CD8-positive, alpha-beta T cell (primary cell): ENCODE measurements at places on chromosomes 5 and 9. TPM values are rescaled to one million over a fixed set of nuclear protein-coding genes. Genes with fewer than 3 reads are reported as not detected.

DNA sequence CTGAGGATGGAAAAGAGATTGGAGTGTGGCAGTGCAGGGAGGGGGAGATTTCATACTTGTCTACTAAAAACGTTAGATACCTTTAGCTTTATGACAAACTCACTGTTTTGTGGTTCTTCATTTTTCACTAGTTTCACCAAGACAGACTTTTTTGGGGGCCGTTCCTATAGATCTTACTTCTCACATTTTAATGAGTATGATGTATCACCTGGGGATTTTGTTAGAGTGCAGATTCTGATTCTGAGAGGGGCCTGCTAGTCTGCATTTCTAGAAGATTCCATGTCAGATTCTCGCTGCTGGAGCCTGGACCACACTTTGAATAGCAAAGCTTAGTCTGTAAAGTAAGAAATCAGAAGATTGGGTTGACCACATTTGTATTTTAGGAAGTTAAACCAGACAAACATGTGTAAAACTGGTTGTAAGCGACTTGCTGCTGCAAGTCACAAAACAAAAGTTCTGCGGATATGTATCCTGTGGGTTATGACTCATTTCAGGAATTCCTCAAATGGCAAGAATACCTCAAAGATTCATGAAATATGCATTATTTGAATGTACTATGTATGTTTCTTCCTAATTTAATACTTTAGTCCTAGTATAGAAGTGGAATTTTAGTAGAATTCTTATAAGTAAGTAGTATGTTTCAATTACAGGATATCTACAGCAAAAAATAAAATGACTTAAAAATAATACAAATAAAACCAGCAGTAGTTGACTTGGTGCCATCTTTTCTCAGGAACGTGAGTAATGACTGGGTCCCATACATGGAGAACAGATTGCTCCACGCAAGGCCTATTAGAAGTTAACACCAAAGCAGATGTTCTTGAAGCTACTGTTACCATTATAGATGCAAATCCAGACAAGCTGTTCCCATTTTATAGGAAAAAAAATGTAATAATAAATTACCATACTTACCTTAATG lies 27.8 kb downstream of the NFIL3 start:
- no peak for DNase-seq

- no peak for DNase-seq
Observed at GRCh38 chr5:4873652-4874051, 266.5 kb upstream of the ADAMTS16 start.

DNA sequence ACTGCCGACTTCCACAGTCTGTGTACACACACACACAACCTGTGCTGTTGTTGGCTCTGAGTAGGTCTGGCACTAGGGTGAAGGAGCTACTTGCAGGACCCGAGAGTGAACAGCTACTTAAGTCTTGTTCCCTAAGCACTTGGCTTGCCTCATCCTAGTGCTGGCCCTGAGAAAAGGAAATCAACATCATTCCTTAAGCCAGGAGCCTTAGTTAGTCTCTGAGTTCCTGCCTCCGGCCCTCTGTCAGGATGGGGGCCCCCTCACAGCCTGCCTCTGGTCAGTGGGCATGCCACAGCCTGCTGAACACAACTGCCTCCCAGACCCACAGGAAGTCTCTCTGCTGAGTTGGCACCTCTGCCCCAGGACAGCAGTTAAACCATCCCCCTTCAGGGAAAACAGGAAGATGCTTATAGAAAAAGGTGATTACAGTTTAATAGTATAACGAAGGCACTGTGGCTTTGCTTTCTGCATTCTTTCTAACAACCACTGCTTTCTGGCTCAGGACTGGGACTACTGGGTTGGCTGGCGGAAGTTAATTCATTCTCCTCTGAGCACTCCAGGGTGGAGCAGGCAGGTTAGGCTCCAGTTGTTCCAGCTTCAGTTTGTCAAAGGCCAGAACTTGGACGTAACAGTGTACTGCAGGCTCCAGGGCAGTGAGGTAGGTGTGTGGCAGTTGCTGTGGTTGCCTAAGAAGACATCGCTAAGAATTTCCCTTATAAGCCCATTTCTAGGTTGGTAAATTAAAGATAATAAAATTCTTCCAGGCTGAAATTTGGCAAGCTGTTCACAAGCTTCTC lies 2.8 kb downstream of the MAMDC2 start:
- DNase-seq: no peak

DBH gene
- total RNA-seq: 0.46 TPM

TPPP gene
- 5.1 TPM for total RNA-seq

MAP1B gene
- 0.08 TPM for total RNA-seq

NEK6 gene
- 2.5 TPM for total RNA-seq

MARCOL gene
- total RNA-seq: not detected

DNA sequence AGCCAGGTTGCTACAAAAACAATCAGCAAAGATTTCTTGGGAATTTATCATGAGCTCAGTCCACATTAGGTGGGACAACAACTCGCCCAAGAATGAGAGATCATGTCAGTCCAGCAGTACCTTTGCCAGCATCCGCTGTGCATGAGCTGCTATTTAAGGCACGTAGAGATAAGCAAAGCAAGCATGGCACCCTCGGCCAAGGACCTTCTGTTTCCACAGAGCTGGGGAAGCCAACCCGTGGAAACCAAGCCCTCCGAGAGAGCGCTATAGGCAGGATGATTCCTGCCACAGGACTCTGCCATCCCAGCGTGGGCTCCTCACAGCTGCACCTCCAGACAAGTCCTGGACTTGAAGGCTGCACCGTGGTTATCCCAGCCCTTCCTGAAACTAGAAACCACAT lies 189.5 kb upstream of the PPP1R26 start:
- no peak for DNase-seq

DNA sequence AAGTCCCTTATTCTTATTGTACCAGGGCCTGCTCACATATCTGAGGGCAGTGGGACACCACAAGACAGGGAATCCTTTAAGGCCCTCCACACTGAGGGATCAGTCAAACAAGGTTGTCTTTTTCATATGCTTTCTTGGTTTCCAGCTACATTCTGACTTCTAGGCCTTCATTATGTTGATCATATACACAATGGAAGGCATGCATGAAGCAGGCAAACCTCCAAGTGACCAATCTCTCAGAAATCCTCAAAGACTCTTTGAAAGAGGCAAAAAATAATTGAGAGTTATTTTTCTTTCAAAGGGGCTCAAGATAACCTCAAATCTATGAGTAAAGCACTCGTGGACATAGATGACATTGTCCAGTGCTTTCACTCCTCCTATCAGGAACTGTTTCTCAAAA lies 1195.9 kb upstream of the ACO1 start:
- no peak for DNase-seq

GRCh38 chr5:111505096-111505495 lies 7.2 kb downstream of the STARD4 start:
- DNase-seq: no peak

DNA sequence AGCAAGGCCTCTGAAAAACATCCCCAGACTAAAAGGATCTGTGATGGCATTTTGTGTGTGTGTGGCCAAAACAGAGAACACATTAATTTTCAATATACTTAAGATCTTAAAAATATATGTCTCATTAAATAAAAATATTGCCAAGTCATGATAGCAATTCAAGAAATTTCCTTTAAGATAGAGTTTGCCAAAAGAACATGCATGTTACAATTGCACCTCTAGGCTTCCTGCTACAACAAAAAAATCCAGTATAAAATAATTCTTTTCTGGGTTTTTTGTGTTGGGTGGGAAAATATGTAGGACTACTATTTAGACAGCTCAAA lies 5.2 kb downstream of the ANXA1 start:
- DNase-seq: no peak

TAS2R1 gene
- total RNA-seq: not detected

SPINK4 gene
- not detected for total RNA-seq

DNA sequence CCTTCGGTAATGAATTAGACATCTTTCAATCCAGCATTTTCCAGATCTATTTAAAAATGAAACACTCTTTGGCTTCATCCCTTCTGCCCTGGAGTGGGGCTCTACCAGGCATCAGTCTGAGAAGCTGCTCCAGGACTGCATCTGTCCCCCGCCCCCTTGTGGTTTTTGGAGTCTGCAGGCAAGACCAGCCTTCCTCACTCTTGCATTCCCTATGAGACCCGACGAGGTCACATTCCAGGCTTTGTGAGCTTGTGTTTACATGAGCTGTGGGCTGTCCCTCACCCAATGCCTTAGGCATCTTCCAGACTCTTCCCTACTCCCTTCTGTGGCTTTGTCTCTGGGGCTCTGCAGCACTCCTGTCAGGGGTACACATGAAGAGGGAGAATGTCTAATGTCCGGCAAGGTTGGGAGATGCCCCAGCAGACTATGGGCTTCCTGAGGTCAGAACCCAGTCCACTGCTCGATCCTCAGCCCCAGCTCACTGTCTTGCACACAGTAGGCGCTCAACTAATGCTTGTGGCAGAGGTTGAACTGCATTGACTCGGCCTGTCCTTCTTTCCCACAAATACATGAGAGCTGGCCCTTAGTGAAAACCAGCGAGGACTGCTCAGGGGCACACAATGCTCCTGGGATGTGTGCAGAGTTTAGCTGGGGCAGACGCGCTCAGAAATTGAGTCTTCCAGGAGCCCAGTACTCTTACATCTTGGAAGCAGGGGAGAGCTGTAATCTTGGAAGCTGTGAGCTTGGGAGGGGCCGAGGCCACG lies 11.7 kb upstream of the GADD45G start:
- DNase-seq: no peak

CMYA5 gene
- 0.17 TPM for total RNA-seq

MARCHF11 gene
- not detected for total RNA-seq

DDX31 gene
- 15.6 TPM for total RNA-seq

DNA sequence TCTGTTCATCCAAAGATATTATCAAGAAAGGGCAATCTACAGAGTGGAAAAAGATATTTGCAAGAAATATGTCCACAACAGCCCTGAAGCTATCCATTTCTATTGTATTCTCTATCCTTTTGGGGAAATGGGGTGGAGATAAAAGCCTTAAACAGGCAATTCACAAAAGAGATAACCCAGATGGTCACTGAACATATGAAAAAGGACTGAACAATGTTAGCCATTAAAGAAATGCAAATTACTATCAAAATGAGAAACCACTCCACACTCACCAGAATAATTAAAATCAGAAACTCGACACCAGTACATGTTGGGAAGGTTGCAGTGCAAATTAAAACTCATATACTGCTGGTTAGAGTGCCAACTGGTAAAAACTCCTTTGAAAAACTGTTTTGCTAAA lies 955.2 kb upstream of the DMAC1 start:
- DNase-seq: no peak

DNA sequence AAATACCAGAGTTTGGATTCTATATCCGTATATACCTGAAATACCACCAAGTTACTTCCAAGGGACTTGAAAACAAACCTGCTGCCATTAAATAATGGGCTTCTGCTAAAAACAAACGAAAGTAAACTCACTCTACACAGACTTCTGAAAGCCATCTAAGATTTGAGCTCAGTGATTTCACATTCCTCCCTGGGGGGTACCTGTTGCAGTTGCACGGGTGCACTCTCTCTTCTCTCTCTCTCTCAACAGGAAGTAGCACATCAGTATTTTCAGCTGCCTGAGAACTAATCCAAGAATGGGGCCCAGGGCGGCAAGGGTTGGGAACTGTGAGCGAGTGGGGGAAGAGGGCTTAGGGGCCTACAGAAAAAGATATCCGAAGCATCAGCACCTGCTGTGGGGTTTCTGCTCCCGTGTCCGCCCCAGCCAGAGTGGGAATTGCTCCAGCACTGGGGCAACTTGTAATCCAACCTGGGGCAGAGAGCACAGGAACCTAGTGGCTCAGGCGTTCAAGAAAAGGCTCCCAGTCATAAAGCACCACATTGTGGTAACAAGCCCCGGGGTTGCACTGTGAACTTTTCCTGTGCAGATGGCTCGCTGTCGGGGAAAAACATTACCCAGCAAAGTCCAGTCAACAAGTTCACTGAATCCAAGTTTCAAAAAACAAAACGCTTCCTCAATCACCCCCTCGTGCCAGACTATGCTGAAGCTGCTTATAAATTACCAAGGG lies 99.8 kb downstream of the EFNA5 start:
- DNase-seq: no peak

CRHBP gene
- total RNA-seq: not detected

PCDHB16 gene
- total RNA-seq: not detected

GRCh38 chr5:29143266-29143665 lies 2050.2 kb upstream of the CDH6 start:
- DNase-seq: no peak

- DNase-seq: no peak
Observed at GRCh38 chr9:32573821-32574220, 862 bp upstream of the NDUFB6 start.

OR1Q1 gene
- total RNA-seq: not detected

DNA sequence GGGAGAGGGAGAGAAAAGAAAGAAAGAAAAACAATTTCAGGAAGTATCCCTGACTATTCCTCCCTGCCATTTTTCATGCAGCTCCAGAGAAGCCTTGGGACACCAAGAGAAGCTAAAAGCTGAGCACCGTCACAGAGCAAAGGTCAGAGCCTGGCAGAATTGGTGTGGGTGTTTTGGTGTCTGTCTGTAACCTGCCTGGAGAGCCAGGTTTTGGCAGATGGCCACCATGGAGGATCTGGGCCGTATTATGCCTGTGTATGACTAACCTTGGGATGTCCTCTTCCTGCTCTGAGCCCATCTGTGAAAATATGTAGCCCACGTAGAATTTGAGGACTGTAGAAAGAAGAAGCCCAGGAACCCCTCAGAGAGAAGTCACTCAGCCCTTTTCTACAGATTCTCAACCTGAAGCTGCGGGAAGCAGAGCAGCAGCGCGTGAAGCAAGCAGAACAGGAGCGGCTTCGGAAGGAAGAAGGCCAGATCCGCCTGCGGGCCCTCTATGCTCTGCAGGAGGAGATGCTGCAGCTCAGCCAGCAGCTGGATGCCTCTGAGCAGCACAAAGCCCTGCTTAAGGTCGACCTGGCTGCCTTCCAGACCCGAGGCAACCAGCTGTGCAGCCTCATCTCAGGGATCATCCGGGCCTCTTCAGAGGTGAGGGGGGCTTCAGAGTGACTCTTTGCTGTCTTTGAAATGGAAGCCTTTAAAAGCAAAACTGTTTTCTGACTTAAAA lies 18.8 kb downstream of the GLE1 start:
- DNase-seq: no peak

NR5A1 gene
- not detected for total RNA-seq

- DNase-seq: no peak
Observed at GRCh38 chr5:96177303-96177869, 215.7 kb upstream of the ELL2 start.

TOMM5 gene
- 40.1 TPM for total RNA-seq

GRCh38 chr5:78899922-78900362 lies 85.2 kb downstream of the ARSB start:
- no peak for DNase-seq

GRCh38 chr5:127423173-127423798 lies 94.2 kb upstream of the PRRC1 start:
- DNase-seq: no peak

SLC6A19 gene
- not detected for total RNA-seq

DNA sequence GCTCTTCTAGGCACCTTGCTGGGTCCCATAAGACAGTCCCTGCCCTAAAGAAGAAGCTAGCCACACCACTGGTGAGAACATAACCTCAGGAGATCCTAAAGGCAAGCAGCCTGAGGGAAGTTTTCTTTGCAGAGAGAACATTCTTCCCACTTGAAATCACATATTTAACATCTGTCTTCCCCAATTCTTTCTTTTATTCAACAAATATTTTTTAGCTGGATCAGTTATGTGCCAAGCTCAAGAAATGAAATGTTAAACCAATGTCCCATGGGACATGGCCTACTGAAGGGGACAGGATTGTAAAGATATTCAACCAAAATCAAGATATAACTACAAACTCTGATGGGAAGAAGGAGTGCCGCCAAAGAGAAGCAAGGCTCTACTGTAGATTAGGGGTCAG lies 36.5 kb downstream of the FOXI1 start:
- DNase-seq: no peak

GRCh38 chr5:67426961-67427849 lies 230.6 kb upstream of the CD180 start:
- DNase-seq: no peak
